ENCODE measurements at places on chromosomes 4 and X.
A peak's percentile ranks its signal among the peaks of the same experiment; 100 is the strongest.

DNA sequence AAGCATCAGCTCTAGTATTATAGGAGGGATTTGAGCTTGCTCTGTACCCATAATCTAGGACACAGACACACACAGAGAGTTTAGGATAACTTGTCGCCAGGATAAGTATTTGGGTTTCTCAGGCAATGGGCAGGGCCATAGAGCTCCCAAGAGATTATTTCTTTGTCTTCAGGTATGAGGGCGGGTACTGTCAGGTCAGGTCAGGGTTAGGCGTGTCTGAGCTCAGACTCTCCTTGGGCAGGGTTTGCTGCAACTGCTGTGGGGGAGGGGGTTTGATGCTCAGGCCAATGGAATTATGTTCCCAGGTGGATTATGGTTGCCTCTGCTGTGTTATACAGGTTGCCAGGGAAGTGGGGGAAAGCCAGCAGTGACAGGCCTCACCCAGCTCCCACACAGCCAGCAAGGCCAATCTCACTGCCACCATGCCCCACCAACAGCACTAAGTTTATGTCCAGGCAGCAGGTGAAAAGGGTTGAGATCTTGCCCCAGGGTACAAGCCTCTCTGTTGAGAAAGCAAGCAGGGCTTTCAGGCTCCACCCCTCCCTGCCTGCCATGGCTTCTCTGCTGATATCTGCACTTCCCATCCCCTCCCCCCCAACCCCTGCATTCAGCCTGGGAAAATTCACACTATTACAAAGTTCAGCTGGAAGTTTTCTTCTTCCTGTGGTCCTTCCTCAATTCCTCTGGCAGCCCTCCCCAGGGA is 101.3 kb downstream of the RRAGB start:
- DNase-seq, result no peak

GRCh38 chr4:87953826-87954225 is 21.7 kb upstream of the SPP1 start:
- peak; percentile 13 for DNase-seq

DNA sequence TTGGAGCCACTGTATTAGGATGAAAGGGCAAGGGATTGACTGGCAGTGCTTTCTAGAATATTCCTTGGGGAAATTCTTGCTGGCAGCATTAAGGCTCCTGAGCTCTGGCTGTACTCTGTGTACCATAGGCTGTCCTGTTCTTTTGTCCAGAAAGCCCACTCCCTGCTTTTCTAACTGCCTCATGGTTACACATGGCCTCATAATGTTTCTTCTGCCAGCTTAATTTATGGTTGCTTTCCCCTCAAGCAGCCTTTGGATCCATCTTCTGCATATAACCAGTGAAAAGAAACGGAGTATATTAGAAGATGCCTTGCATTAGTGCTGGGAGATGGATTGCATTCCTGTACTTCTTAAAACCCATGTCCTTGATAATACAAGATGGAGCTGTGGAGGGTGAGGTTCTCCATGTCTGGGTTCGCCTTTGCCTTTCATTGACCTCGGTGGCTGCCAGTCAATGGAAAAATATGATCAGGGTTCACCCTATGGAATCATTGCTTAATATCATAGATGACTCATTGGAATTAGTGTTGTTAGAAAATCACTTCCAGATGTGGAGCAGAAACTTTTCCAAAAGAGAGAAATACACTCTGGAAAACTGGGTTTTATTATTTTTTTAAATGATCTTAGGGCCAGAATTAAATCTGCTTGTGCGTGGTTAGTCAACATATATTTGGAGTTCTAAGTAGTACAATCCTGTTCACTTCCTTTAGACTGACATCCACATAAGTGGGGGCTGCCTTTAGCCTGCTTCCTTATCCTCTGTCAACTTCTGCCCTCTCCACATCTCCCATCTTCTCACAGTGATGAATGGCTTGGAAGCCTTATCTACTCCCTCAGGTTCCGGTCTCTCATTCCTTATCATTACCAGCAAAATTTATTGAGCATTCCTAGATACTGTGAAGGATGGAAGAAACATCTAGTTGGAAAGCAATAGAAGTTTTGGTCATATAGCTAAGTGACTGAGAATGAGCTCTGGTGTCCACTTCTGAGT is 24.9 kb downstream of the DOCK11 start:
- no peak for DNase-seq

DNA sequence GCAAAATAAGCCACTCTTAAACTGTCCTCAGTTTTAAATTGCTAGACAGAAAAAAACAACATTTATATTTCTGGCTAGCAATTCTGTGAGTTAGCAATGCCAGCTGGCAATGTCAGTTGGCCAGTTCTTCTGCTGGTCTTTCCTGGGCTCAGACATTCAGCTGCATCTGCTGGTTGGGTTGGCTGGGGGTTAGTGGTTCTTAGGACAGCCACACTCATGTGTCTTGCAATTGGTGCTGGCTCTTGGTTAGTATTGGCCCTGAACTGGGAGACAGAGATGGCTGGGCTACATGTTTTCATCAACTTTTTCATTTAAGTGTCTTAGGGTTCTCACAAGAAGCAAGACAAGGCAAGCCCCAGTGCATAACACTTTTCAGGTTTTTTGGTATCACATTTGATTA is 48.0 kb upstream of the PDLIM5 start:
- DNase-seq, result no peak

DNA sequence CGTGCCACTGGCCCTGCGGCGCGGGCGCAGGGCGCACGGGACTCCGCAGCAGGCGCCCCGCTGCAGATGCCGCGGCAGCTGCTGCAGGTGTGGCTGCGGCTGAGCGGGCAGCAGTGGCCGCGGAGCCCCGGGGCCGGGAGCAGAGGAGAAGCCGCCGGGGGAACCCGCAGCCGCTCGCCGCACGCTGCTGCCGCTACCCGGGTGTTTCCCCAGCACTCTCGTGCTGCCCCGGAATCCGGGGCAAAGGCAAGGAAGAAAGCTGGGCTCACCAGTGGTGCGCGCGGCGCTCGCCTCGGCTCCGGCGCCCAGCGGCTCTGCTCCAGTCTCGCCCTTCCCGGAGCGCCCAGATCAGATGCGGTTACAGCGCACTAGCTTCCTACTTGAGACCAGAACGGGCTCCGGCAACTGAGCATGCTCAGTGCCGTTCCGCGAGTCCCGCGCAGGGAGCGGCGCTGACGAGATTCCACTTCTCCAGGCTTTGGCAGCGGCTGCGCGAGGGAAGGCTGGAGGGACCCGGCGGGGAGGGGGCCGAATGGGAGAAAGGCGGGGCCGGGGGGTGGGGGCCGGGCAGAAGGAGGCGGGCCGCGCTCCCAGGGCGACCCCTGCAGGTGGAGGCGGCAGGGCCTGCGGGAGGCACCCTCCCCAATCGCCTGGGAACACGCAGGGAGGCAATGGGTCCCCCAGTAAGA is at the start of gene APBB2:
TSS of gene APBB2 (minus strand) at position 407 of the 689 bp plus-strand sequence. CDS start 181,288 bp downstream, outside the sequence.
- DNase-seq, result peak; percentile 77

DNA sequence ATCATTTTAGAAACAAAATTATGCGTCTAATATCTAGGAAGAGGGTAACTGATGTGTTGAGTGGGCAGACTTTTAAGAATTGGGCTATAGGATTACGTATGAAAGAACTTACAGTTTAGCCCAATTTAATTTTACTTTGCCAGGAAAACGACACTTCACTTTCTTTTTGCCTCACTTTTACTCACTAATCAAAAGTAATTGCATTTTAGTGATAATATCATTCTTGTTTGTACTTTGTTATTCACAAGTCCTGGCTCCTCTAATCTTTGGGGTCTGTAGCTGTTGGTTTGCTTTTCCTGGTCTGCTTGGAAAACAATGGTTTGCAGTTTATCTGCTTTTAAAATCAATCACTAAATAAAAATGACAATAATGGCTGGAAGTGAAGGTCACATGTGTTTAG is 2.9 kb upstream of the ARX start:
- no peak for DNase-seq

DNA sequence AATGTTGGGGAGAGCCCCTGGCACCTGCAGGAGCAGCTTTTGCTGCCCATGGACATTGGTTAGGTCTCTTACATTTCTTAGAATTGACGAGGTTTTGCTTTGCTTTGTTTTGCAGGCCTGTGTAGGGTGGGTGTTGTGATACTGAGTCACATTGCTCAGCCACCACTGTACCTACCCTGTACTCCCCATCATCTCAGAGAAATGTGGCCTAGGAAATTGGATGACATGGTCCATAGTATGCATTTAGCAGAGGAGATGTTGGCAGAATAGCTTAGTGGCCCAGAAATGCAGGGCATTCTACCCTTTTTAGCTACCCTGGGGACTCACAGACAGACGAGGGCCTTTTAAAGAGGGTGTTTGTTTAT is 43.7 kb downstream of the IL21 start:
- no peak for DNase-seq

GRCh38 chrX:44484607-44485146 is 58.0 kb downstream of the FUNDC1 start:
- peak; percentile 67 for DNase-seq

GRCh38 chr4:186617921-186618320 is 62.6 kb upstream of the MTNR1A start:
- DNase-seq, result no peak

GRCh38 chr4:101252721-101253120 is 94.6 kb downstream of the PPP3CA start:
- DNase-seq, result peak; percentile 12

- DNase-seq, result no peak
Observed at GRCh38 chr4:1793940-1794808, 1.1 kb downstream of the FGFR3 start.

- no peak for DNase-seq
Observed at GRCh38 chrX:54980334-54980733, 13.7 kb downstream of the PFKFB1 start.

GRCh38 chr4:102817021-102817605 is 10.2 kb downstream of the UBE2D3 start:
- DNase-seq, result no peak

GRCh38 chr4:140806163-140806562 is 50.0 kb upstream of the TBC1D9 start:
- no peak for DNase-seq

DNA sequence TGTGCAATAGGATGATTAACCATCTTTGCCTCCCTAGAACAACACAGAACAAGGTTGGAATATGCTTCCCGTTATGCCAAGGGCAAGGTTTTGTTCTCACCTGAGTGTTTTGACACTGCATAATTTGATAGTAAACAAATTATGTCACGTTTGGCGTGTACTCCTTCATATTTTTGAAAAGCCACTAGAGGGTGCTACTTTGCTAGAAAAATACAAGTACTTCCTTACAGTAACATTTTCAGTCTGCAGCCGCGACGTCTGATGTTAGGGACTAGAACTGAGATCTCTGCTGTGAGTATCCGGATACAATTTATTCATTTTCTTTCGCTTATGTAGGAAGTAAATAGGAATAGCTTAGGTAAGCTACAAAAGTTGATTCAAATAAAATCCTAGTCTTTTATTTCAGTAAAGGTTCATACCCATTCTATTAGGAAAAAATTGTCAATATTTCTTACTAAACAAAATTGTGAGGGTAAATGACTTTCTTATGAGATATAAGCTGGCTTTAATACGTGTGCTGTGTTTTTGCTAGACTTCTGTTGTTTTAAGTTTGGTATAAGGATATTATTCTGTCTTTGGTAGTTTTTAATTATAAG is 181.1 kb upstream of the WDFY3 start:
- DNase-seq, result peak; percentile 75

DNA sequence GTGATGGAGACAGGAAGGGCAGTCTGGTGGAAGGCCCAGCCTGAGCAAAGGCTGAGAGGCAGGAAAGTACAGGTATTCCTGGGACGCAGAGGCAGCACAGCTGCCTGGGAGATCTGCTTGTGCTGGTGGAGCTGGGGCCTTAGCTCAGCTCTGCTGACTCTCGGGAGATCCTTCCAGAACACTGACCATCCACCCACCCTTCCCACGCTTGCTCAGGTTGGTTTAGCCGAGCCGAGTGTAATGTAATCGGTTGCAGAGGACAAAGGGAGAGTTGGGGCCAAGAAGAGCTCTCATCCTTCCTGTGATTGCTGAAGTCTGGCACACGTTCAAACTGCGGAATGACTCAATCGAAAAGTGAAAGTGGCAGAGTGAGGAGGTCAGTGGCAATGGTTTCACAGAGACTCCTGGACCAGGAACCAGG is 43.1 kb upstream of the GPR78 start:
- DNase-seq, result no peak

DNA sequence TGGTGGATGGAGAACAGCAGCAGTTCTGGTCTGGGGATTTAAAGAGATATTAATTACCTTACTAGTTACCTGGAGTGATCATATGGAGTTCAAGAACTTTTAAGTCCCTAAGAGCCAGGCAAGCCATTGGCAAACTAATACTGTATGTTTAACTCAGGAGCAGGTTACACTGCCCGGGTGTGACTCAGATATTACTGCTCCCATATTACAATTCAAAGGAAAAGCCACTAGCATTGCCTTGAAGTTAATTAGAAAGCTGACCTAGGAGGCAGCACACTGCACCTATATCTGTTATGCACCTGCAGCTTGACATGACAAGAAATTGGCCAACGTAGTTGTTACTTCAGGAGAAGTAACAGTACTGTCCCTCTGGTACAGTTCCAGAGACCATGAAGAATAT is 47.2 kb downstream of the GRK4 start:
- no peak for DNase-seq

Measured in hematopoietic multipotent progenitor cell treated with erythropoietin and hydrocortisone succinate and interleukin-3 and kit ligand, for 6 days (in vitro differentiated cells).